ENCODE measurements at places on chromosomes 5 and 9. TPM values are rescaled to one million over a fixed set of nuclear protein-coding genes. Genes with fewer than 3 reads are reported as not detected.
A peak's percentile ranks its signal among the peaks of the same experiment; 100 is the strongest.

The LIFR gene
- 6.3 TPM for polyA plus RNA-seq

The QRFP gene
- polyA plus RNA-seq: not detected

DNA sequence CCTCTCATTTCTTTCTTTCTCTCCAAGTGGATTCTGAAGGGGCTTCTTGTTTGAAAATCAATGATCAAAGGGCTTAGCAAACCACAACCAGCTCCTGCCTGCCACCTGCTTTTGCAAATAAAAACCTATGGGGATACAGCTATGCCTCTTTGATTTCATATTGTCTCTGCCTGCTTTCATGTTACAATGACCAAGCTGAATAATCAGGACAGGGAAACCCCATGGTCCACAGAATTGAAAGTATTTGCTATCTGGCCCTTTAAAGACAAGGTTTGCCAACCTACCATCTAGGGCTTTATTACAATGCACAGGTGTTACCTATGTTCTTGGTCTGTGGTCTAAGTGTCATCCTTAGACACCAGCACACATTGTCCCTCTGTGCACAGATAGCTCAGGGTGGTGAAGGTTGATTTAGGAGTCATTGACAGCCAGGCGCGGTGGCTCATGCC lies 28.8 kb upstream of the PLIN2 start:
- H3K27me3 ChIP-seq: no peaks in the 10 kb centered on the region
- peaks cover 98% of the 10 kb centered on the region for H3K4me1 ChIP-seq
- no peaks in the 10 kb centered on the region for H3K36me3 ChIP-seq
- peak; percentile 87 for DNase-seq
- peak overlapping the region; percentile 83 for H3K27ac ChIP-seq

DNA sequence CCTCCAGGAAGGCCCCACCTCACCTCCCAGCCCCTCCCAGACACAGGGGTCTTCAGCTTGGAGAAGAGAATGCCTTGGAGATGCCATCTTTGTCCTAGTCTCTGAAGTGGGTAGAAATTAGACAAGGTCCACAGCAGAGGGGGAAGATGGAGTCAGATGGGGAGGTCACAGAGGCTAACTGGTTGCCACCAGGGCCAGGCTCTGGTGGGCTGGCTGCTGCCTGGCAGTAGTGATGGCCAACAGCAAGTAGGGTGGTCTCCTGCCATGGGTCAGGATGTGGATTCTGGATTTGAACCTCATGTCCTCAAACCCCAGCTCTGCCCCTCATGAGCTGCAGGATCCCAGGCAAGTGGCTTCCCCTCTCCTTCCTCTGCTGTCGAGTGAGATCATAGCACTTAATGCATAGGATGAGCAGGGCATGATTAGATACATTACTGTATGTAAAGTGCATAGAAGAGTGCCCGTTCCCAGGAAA lies 38.7 kb upstream of the NEK6 start:
- H3K36me3 ChIP-seq: no peaks in the 10 kb centered on the region
- H3K4me1 ChIP-seq: peaks cover 72% of the 10 kb centered on the region
- H3K27me3 ChIP-seq: no peaks in the 10 kb centered on the region
